ENCODE measurements at places on chromosomes 2 and 18. TPM values are rescaled to one million over a fixed set of nuclear protein-coding genes. Genes with fewer than 3 reads are reported as not detected.

Gene FBXO48
- total RNA-seq, result 0.73 TPM

DNA sequence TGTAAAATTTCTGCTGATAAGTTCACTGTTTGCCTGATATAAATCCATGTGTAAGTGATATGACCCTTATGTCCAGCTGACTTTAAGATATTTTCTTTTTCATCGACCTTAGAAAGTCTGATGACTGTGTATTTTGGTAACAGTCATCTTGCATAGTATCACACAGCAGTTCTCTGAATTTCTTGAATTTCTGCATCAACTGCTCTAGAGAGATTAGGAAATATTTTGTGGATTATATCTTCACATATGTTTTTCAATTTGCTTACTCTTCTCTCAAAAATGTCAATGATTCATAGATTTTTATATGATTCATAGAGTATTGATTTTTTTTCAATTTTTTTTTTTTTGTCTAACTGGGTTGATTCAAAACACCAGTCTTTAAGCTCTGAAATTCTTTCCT, 945.3 kb downstream of the TRIB2 start:
- peak; percentile 8 for DNase-seq

GRCh38 chr18:63708650-63709049, 5.9 kb downstream of the SERPINB11 start:
- DNase-seq, result peak; percentile 92

DNA sequence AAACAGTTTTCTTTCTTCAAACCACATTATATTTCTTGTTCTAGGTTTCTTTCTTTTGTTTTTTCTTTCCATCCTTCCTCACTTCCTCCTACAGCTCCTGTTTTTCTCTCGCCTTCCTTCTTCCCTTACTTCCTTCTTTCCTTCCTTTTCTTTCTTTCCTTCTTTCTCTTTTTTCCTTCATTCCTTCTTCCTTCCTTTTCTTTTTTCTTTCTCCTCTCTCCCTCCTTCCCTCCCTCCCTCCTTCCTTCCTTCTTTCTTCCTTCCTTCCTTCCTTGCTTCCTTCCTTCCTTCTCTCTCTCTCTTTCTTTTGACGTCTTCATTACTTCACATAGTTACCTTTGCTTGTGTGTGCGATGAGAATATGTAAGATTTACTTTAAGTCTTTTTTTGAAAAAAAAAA, 470.0 kb upstream of the FSIP2 start:
- DNase-seq, result no peak

Gene PROKR1
- total RNA-seq, result not detected

DNA sequence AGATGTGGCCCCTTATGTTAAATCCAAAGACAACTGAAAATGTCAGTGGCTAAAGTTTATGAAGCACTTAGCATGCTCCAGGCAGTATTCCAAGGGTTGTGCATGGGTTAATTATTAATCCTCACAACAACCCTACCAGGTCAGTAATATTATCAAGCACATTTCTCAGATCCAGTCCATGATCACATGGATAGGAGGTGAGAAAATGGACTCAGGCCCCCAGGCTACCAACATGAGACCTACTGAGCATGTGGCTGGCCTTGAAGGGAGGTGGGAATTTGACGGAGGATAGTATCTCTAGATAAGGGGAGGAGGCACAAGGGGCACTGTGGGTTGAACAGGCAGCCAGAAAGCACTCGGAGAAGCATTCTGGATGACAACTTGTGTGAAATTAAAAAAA, 412.0 kb downstream of the MEIS1 start:
- DNase-seq, result no peak

- no peak for DNase-seq
Measured at GRCh38 chr18:7438646-7439045, 128.5 kb upstream of the PTPRM start.

- no peak for DNase-seq
Measured at GRCh38 chr2:178830451-178830850, 23.2 kb upstream of the TTN start.

DNA sequence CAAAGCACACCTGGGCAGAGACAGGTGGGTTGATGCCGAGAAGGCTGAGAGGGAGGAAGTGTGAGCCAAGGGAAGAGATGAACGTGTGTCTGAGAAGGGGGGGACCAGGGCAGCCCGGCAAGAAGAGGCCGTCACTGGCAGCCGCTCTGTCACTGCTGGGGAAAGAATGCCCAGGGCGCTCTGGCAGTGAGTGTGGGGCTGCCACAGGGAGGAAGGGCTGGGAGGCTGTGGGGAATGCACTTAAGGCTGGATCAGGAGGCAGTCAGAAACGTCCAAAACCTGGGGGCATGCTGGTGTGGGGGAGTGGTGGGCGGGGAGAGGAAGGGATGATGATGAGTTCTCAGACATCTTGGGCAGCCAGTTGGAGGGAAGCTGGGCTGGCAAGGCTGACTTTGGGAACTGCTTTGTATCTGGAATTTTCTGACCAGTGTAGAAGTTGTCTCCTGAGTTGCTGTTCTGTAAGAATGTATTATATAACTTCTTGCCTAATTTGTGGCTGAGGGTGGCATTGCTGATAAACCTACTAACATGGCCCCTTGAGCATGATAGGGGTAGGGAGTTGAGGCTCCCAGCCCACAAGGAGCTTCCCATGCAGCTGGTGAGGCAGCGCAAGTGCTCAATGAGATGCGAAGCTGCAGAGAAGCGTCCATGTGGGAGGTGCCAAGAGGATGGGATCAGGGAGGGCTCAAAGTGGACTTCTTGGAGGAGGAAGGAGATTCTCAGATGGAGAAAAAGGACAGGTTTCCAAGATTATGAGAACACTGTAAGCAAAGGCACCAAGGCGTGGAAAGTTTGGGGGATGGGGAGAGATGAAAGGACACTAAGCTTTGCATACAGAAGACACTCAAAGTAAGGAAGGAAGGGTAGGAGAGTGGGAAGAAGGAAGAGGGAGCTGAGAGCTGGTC, 185.1 kb upstream of the HAAO start:
- no peak for DNase-seq

DNA sequence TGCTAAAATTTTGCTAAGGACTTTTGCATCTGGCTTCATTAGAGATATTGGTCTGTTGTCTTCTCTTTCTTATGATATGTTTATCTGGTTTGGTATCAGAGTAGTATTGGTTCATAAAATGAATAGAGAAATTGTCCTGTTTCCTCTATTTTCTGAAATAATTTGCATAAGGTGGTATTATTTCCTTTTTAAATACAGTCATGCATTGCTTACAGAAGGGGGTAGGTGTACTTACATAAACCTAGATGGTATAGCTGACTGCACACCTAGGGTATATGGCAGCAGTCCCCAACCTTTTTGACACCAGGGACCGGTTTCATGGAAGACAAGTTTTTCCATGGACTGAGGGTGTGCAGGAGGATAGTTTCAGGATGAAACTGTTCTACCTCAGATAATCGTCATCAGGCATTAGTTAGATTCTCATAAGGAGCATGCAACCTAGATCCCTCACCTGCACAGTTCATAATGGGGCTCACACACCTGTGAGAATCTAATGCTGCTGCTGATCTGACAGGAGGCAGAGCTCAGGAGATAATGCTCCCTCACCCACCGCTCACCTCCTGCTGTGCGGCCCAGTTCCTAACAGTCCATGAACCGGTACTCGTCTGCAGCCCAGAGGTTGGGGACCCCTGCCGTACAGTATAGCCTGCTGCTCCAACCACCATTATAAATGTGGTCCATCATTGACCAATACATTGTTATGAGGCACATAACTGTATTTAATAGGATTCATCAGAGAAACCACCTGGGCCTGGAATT, 189.2 kb downstream of the FAM210A start:
- DNase-seq, result no peak

DNA sequence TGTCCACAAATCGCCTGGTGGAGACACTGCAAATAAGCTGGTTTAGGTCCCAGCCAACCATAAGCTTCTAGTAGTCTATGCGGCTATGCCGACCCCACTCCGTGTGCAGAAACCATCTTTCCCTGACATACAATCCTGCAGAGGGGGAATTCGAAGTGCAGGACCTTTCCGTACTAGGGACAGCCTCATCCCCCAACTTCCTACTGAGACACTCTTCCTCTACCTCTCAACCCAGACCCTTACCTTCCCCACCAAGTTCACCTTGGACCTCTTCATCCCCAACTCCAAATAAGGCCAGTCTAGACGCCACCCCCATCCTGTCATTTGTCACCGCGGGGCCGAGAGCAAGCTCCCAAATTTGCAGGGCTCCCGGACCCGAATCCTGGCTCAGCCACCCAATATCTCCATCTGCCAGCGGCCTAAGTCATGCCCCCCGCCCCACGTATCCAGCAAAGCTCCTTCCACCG, 496 bp downstream of the SUCLG1 start:
- DNase-seq, result peak; percentile 11

Gene G6PC2
- not detected for total RNA-seq

Gene ABCG8
- not detected for total RNA-seq

DNA sequence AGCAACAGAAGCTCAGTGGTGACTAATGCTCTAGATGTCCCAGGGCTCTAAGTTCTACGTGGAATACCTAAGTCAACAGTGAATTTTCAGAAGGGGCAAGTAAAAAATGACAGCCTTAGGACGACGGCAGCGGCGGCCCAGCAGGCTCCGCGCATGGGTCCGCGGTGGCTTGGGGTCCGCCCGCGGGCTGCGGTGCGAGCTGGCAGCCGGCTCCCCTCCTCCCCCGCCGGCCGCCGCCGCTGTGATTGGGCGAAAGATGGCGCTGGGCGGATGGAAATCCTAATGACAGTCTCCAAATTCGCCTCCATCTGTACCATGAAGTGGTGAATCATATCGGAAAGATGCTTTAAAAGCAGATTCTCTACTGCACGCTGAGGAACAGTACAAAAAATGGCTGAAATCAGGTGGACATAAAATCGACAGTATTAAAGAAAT, 74.7 kb downstream of the HNRNPLL start:
- DNase-seq, result no peak

DNA sequence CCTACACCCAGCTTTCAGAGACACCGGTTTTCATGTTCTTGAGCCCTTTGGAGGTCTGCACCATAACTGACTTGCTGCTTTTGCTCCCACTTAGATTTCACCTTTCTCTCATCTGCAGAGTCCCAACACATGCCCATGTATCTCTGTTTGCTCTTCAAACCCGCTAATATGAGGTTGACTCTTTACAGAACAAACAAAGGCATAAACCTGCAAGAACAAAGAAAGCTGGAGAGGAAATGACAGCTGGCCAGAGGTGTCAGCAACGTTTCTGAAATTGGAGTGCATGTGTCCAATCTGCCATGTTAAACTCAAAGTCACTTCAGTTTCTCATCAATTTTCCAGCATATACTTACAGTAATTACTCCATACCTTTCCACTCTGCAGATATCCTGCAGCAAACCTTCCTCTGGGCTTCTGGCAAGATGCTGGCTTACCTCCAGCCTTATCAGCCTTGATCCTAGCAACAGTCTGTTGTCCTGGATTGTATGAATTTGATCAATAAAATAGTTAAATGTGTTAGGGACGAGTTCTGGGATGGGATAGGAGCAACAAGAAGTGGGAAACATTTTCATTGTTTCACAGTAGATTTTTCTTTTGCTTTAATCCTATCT, 157.4 kb downstream of the FHOD3 start:
- DNase-seq, result no peak

GRCh38 chr2:152234277-152234676, 58.7 kb upstream of the STAM2 start:
- no peak for DNase-seq

GRCh38 chr2:23475036-23475435, 90.1 kb downstream of the KLHL29 start:
- no peak for DNase-seq

DNA sequence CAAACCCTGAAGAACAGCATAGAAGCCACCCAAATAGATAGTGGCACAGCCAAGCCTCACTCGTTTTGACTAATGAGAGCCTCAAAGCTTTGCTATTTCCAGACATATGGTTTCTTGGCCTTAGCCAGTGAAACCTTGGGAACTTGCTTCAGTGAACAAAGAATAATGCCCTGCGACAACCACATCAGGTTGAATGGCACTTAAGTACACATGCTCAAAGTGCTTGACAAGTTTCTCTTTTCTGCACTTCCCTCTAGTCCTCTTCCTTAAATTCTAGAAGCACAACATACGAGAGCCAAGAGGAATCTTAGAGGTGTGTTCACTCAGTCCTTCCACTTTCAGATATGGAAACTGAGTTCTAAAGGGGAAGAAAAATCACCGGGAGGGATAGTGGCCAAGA, 258.3 kb downstream of the HAUS1 start:
- DNase-seq, result no peak

GRCh38 chr18:68461481-68462018, 253.4 kb downstream of the TMX3 start:
- DNase-seq, result no peak

- DNase-seq, result no peak
Measured at GRCh38 chr2:162184821-162185450, 32.9 kb upstream of the GCG start.

DNA sequence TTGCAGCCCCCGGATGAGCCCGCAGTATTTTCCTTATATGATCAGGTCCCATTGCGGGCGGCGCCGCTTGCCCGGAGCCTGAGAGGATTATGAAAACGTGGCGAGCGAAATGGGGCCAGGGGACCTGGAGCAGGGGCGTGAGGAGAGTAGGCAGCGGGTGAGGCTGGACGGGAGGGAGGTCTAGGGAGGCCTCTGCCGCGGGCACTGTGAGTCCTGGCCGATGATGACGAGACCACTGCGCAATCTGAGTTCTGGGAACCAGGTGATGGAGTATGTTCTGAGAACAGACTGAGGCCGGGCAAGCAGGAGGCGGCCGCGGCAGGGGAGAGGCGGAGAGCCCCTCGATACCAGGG, 790 bp upstream of the ACAA2 start:
- peak; percentile 48 for DNase-seq

Gene RTP5
- total RNA-seq, result not detected

Gene TRIM43
- total RNA-seq, result not detected

DNA sequence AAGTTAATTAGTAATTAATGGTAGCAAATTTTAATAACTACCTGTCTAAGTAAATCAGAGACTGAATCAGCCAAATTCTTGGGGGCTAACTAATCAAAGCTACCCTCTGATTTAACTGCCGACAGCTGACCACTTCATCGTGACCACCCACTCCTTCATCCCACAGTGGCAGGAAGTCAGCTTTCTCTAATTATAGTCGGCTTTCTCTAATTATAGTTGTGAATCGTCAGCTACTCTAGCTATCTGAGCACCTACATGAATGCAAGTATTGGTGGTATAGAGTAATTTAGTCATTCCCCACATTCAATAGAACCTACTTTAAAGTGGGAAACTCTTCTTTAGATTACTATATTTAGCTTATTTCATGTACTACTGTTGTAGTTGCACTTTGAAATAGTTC, 185.5 kb downstream of the PTGR3 start:
- no peak for DNase-seq

GRCh38 chr2:84494070-84494469, 22.2 kb upstream of the DNAH6 start:
- DNase-seq, result peak; percentile 89

DNA sequence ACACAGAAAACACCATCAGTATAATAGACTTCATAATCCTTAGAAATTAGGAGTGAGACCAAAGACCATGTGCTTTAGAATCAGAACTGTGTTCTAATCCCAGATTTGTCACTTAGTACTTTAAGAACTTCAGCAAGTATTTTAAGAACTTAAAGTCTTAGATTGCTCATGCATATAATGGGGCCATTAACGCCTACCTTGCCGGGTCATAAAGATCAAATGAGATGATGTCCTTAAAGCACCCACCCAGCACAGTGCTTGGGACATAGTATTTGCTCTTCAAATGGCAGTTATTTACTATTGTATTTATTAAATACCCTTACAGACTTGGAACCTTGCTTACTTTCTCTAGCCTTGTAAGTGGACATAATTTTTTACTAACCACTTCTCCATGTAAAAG, 156.1 kb downstream of the GREB1L start:
- no peak for DNase-seq

All from HT1080 (cell line).